CD4-positive, CD25-positive, alpha-beta regulatory T cell (primary cell): ENCODE measurements at places on chromosomes 3 and 15. TPM values are rescaled to one million over a fixed set of nuclear protein-coding genes. Genes with fewer than 3 reads are reported as not detected.

TNFAIP8L3 gene
- not detected for polyA plus RNA-seq

CAPN3 gene
- not detected for polyA plus RNA-seq

NRROS gene
- 2.5 TPM for polyA plus RNA-seq

SAMMSON gene
- polyA plus RNA-seq, result not detected

PIERCE2 gene
- polyA plus RNA-seq, result not detected

ISL2 gene
- not detected for polyA plus RNA-seq

ANKDD1A gene
- polyA plus RNA-seq, result 0.35 TPM

DNA sequence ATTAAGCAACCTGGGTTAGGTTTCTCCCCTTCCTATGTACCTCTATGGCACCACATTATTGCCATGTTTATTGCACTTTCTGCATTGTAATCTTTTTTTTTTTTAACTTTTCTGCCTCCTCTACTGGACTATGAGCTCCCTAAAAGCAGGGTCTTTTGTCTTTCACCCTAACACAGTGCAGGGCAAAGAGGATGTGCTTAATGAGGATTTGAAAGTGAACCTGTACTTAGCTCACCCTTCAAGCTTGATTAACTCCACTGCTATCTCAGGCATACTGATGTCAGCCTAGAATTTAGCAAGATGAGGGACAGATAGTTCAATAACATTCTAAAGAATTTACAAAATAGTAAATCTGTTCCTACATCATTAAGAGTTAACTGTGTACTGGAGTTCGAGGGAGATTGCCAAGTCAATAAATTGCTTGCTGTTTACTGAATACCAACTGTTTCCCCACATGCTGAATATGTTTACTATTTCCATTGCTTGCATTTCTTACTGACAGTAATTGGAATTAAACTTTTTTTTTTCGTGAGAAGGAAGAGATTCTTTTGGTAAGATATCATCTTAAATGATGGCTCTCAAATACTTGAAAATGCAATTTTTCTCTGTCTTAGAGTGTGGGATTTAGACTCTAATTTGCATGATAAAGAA lies 15.7 kb upstream of the PPARG start:
- H3K36me3 ChIP-seq, result no peaks in the 10 kb centered on the region
- DNase-seq, result no peak
- H3K27me3 ChIP-seq, result peaks cover 4% of the 10 kb centered on the region
- no peak overlapping the region for H3K4me3 ChIP-seq
- no peaks in the 10 kb centered on the region for H3K4me1 ChIP-seq
- no peak overlapping the region for H3K27ac ChIP-seq

DNA sequence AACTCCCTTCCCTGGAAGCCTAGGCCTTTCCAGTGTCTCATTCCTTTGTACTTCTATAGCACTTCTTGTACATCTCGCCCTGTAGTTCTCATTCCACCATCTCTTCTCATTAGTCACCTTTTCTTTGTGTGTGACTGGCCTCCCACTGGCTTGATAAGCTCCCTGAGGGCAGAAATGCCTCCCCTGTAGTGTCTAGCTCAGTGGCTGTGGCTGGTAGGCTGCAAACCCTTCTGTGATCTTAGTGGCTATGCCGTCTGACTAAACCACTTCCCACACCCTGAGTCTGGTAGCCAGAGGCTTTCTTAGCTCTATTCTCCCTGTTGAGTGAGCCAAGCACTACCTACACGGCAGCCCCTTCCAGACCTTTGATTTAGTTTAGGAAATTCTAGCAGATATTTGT lies 24.4 kb upstream of the TNFAIP8L3 start:
- H3K4me1 ChIP-seq, result no peaks in the 10 kb centered on the region
- H3K36me3 ChIP-seq, result no peaks in the 10 kb centered on the region
- peaks cover 5% of the 10 kb centered on the region for H3K27me3 ChIP-seq
- no peak overlapping the region for H3K27ac ChIP-seq

GRCh38 chr3:141743305-141743704 lies 5.2 kb downstream of the RNF7 start:
- peaks cover 50% of the 10 kb centered on the region for H3K4me1 ChIP-seq
- no peaks in the 10 kb centered on the region for H3K27me3 ChIP-seq
- peaks cover 58% of the 10 kb centered on the region for H3K36me3 ChIP-seq
- no peak for DNase-seq
- H3K27ac ChIP-seq, result no peak overlapping the region

GRCh38 chr3:63514678-63515077 lies 137.8 kb upstream of the SNTN start:
- H3K27ac ChIP-seq, result no peak overlapping the region
- no peak for DNase-seq
- no peaks in the 10 kb centered on the region for H3K4me1 ChIP-seq
- no peaks in the 10 kb centered on the region for H3K36me3 ChIP-seq

DNA sequence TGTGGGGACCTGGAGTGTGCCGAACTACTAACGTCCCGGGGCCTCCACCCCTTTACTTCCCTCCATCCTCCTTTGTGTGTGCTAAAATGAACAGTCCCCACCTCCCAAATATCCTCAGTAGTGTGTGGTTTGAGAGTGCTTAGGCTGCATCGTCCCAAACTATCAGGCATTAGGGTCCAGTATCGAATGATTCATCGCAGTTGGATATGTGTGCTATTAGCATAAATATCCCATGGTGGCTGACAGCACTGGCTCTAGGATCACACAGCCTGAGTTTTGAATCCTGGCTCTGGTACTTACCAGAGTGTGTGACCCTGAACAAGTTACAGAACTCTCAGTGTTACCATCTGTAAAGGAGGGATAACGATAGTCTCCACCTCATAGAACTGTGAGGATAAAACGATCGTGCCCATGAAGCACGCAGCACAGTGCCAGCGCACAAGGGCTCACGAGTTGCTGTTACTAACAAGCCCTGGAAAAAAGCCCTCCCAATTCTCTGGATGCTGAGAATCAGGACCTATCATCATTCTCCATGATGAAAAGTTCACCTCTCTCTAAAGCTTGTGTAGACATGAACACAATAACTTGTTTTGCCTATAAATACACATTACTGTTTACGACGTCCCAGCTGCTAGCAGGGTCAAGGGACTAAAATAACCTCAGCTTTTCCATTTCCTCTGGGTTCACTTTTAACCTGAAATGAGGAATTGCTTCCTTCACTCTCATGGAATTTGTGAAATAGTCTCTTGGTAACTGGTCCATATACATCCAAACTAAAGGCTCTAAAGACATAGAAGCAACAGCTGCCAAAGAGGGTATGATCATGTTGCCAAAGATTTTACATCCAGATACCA lies 51.0 kb downstream of the VGLL4 start:
- H3K27ac ChIP-seq, result no peak overlapping the region
- DNase-seq, result no peak
- H3K36me3 ChIP-seq, result peaks cover 3% of the 10 kb centered on the region
- no peaks in the 10 kb centered on the region for H3K27me3 ChIP-seq
- H3K4me3 ChIP-seq, result no peak overlapping the region

- H3K27ac ChIP-seq, result no peak overlapping the region
- H3K27me3 ChIP-seq, result no peaks in the 10 kb centered on the region
Measured at GRCh38 chr3:60579734-60580133, 671.5 kb downstream of the FHIT start.

DNA sequence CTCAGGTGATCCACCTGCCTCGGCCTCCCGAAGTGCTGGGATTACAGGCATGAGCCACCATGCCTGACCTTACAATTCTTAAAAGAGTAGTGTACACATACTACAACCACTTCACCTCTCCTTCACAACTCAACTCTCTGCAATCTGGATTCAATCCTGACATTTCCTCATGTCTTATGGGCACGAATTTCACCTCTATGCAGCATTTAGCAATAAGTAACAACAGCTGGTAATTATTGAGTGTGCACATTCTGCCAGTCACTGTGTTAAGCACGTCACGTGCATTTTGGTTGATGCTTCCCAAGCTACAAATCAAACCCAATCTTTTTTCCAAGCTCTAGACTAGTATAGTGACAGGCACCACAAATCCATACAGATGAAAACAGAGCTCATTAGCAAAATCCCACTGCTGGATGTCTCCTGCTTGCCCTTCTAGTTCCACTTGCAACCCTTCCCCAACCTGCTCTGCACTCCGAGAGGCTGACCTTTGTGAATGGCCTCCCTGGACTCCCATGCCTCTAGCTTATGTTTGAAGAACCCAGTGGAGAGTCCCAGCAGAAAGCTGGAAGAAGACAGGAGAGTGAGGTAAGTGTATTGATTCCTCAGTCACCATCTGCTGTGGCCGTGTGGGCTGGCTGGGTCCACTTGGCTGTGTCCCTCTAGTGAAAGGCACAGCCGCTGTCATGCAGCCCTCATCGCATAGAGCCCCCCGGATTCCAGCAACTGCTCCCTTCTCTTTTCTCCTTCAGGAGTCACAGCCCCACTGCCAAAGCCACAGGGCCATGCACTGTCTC lies 176.5 kb downstream of the MEX3B start:
- H3K27me3 ChIP-seq, result no peaks in the 10 kb centered on the region
- no peak for DNase-seq
- no peak overlapping the region for H3K27ac ChIP-seq
- H3K4me1 ChIP-seq, result no peaks in the 10 kb centered on the region

GRCh38 chr3:152466784-152467183 lies 198.1 kb downstream of the MBNL1 start:
- H3K27ac ChIP-seq, result peak overlapping the region; percentile 21
- peak; percentile 54 for DNase-seq
- H3K4me1 ChIP-seq, result no peaks in the 10 kb centered on the region
- H3K36me3 ChIP-seq, result peaks cover 39% of the 10 kb centered on the region

- H3K36me3 ChIP-seq, result no peaks in the 10 kb centered on the region
- no peak overlapping the region for H3K4me3 ChIP-seq
- H3K27me3 ChIP-seq, result no peaks in the 10 kb centered on the region
- no peaks in the 10 kb centered on the region for H3K4me1 ChIP-seq
- no peak for DNase-seq
Measured at GRCh38 chr3:140359233-140359995, 318.4 kb upstream of the TRIM42 start.

- no peak overlapping the region for H3K27ac ChIP-seq
- peaks cover 12% of the 10 kb centered on the region for H3K36me3 ChIP-seq
- H3K4me3 ChIP-seq, result no peak overlapping the region
- H3K27me3 ChIP-seq, result no peaks in the 10 kb centered on the region
- no peaks in the 10 kb centered on the region for H3K4me1 ChIP-seq
Measured at GRCh38 chr3:128253150-128253549, 99.9 kb downstream of the EEFSEC start.

GRCh38 chr15:77567202-77567601 lies 65.5 kb downstream of the LINGO1 start:
- H3K4me1 ChIP-seq, result no peaks in the 10 kb centered on the region
- no peak overlapping the region for H3K4me3 ChIP-seq
- no peak overlapping the region for H3K27ac ChIP-seq
- no peak for DNase-seq

DNA sequence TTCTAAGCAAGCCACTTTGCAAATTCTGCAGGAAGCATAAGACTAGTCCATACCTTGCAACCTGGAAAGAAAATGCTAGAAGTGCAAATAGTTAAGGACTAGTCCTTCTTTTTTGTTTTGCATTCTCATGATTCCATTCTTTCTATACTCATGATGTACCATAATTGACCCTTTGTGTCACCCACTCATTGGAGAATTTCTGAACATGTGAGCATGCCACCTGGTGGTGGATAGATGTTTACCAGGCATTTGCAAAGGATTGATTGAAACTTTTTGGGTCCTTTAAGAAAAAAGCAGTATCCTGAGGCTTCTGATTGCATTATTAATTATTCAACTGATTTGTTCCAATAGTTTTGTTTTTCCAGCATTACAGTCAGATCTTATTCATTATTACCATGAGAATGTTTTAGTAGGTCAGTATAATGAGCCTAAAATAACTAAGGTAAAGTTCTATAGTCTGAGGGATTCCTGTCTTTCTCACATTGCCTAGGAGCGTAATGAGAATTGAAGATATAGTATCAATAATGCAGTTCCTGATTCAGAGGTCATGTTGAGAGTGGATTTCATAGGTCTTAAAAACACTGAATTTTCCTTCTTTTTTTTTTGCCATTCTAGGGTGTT lies 20.2 kb upstream of the DIPK2A start:
- no peak overlapping the region for H3K4me3 ChIP-seq
- H3K4me1 ChIP-seq, result no peaks in the 10 kb centered on the region
- peak; percentile 4 for DNase-seq
- no peaks in the 10 kb centered on the region for H3K36me3 ChIP-seq
- H3K27me3 ChIP-seq, result peaks cover 23% of the 10 kb centered on the region

GRCh38 chr3:56970461-56970879 lies 90.0 kb upstream of the SPATA12 start:
- H3K4me3 ChIP-seq, result no peak overlapping the region
- no peak for DNase-seq
- H3K27ac ChIP-seq, result no peak overlapping the region
- no peaks in the 10 kb centered on the region for H3K4me1 ChIP-seq

DNA sequence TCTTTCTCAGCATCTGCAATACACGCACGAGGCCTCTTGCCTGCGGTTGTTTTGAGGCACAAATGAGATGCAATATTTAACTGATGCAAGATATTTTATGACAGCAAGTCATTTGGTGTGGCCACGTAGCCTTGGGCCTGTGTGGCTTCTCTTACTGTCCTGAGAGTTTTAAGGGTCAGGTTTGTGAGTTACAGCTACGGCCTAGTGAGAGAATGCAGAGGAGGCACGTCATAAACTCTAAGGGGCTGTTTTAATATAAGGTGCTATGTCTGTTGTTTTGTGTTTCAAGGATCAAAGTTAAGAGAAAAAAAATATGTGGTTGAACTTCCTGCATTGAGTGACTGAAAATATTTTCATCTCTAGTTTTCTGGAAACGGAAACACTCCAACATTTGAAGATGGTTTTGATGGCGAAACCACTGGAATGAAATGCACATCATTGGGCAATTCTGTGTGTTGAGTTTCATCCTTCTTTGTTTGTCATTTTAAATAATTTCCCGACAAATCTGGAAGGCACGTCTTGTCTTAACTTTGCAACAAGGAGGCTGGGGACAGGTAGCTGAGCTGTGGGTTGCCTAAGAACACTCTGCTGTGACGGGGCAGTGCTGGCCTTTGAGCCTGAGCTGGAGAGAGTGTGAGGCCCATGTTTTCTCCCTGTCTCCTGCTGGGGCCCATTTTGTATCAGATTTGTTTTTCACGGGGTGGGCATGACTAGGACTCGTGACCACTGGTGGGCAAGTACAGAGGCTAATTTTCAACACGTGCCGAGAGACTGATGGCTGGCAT lies 5.1 kb downstream of the APBA2 start:
- H3K27ac ChIP-seq, result peak overlapping the region; percentile 48
- peaks cover 3% of the 10 kb centered on the region for H3K27me3 ChIP-seq
- H3K36me3 ChIP-seq, result no peaks in the 10 kb centered on the region

DNA sequence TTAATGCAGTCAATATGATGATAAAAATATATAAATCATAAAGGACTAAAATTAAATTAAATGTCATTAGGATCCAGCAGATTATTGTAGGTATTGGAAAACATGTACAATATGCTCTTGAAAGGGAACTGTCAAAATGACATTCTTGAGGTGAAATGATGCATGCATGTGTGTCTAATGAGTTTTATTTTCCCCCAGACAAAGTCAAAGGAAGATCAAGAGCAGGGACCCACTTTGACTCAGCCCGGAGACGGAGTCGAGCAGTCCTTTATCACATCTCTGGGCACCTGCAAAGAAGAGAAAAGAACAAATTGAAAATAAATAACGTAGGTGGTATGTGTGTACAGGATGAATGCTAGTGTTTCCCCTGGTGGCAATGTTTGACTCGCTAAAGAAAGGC lies 194.1 kb downstream of the KCNH8 start:
- no peak overlapping the region for H3K27ac ChIP-seq
- no peak overlapping the region for H3K4me3 ChIP-seq
- H3K36me3 ChIP-seq, result no peaks in the 10 kb centered on the region
